ENCODE measurements at places on chromosomes 7 and 10.

GRCh38 chr7:77808517-77808916, 9.9 kb downstream of the PHTF2 start:
- no peak for DNase-seq

- DNase-seq = no peak
Measured at GRCh38 chr7:100649826-100650565, 6.3 kb downstream of the ACTL6B start.

- DNase-seq = no peak
Measured at GRCh38 chr7:128380483-128381106, 19.1 kb upstream of the PRRT4 start.

DNA sequence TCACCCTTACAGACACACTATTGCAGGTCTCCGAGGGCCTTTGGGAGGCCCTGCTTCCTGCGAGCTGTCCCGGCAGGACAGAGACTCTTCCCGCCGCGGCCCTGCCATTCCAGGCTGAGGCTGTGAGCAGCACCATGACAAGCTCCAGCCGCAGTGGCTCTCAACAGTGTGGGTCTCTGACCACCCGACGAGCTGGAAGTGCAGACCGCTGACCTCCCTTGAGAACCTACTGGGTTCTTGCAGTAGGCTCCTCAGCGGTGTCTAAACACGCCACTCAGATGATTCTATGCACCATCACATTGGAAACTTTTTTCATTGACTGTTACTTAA, 303.4 kb downstream of the WDR37 start:
- DNase-seq = no peak

GRCh38 chr7:34207810-34208209, 302.5 kb downstream of the BMPER start:
- DNase-seq = peak; percentile 27

DNA sequence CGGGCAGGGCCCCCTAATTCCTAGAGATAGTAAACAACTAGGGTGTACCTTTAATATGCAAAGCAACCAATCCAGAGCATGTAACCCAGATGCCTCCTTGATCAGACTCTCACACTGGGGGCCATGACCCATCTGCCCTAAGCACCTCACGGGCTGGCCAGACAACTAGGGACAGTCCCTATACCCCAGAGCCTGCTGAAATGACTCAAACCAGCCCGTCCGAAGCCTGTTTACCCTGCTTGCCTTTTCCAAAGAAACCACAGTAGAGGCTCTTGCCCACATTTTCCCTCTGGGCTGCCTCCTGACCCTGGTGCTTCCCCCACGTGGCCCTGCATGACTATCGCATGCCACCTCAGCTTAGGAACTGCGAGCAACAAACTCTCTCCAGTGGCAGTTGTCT, 46.2 kb downstream of the RGS10 start:
- DNase-seq = no peak

- no peak for DNase-seq
Measured at GRCh38 chr10:43822631-43823580, 174.2 kb upstream of the ZNF32 start.

DNA sequence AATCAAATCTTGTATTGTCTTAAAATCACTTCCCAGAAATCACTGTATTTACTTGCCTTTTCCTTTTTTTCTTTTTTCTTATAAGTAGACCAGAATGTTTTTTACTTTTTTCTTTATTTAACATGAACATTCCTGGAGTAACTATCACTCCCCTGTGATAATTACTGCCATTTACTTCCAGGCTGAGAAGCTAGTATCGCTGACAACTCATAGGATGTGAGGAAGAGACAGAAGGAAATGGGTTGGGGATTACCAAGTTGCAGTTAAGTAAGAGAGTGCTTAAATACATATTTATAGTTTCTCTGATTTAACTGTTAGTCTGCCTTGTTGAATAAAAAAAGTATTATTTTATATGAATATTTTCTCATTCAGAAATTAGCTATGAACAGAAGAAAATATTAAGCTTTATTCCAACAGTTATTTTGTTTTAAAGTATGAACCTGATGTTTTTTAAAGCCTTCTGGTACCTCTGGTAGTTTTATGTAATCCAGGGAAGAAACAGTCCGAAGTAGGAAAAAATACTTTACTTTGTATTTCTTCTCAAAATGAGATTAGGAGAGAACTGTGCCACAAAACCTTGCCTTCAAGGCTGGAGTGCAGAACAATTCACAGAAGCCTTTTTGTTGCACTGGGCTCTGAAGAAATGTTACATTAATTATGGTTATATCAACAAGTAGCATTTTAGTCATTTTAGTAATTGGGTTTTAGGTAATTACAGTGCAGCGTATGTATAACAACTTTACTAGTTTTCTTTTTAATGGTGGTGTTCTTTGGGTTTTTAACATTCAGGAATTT, 72.8 kb downstream of the SHOC2 start:
- DNase-seq = peak; percentile 23

DNA sequence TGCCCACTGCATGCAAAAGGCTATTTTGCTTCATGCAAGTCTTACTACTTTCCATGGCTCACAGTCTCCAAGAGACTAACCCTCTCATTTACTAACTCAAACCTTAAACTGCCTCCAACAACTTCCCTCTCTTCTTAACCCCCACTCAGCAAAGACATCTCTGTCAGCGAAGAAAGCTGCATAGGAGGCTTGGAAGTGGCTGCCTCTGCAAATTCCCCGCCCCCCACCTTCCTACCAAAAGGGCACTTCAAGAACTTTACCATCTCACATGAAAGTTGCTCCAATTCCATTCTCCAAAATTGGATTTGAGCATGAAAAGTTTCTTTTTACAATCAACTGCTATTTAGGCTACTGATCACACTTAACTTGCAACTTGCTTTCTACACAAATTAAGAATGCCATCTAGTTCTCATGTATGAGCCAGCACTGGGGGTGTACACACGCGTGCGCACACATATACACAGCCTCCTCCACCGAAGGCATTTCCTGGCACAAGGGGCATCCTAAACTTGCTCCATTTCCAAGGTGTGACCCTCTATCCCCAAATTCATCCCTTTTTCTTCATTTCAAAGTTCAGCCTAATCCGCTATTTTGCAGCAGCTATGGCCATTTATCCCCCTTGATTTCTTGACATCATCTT, 1.8 kb downstream of the CCDC6 start:
- DNase-seq = no peak

DNA sequence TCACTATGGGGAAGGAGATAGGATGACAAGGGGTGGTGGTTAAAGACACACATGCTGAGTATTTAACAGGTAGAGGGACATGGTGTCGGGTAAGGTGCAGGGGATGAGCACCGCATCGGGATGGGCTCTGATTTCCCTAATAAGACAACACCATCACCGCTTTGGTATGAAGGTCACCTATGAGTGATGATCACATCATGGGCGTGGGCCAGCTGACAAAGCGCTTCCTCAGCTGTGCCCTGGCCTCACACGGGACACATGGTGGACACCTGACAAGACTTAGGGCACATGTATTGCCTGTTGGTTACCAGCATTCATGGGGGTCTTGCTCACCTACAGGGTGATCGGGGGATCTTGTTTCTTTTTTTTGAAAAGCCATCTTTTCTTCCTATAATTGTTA, 12.8 kb downstream of the C7orf57 start:
- DNase-seq = no peak

DNA sequence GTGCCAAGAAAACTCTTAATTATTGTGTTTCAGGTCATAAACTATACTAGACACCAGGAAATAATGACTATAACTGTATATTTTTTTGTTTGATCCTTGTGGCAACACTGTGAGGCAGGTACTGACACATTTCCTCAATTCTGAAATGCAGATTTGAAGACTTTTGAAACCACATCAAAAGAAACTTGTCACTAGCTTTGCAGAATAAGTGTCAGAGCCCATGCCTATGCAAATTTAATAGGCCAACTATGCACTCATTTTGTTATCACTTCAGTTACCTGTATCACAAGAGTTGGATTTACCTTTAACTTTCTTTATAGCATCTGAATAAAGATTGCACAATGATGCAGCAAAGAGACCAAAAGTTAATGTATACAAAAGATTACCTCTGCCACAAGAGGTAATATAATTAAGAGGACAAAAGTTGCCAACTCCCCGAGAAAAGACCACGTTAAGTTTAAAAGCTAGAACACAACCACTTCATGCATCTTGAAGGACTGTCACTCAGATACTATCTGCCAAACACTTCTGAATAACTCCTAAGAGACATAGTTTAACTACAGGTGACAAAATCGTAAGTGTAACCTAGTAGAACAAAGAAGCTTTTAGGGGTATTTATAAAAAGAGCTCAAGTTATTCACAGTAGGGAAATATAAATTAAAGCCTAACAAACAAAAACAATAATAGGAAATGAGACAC, 80.5 kb downstream of the ELAPOR2 start:
- no peak for DNase-seq

- no peak for DNase-seq
Measured at GRCh38 chr7:106312099-106312871, 27.5 kb upstream of the NAMPT start.

GRCh38 chr7:2416650-2417049, 13.2 kb downstream of the CHST12 start:
- no peak for DNase-seq

GRCh38 chr7:3673524-3673923, 372.5 kb downstream of the SDK1 start:
- no peak for DNase-seq

DNA sequence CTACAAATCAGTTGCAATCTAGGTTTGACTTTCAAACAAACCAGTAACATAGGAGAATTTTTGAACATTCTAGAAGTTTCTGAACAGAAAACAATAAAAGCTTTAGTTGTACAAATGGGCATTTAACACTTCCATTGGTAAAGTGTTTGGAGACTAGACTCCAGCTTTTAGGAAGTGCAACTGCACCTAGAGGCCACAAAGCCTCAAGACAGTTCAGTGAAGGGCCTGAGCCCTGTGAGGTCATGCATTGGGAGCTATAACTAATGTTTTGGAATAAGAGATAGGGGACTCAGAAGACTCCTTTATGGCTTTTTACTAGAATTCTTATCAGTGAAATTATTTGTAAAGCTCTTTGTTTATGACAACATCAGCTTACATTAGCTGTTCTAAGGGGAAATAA, 3.0 kb upstream of the EPHB6 start:
- no peak for DNase-seq

GRCh38 chr7:2272031-2272430, 30.0 kb downstream of the NUDT1 start:
- no peak for DNase-seq

DNA sequence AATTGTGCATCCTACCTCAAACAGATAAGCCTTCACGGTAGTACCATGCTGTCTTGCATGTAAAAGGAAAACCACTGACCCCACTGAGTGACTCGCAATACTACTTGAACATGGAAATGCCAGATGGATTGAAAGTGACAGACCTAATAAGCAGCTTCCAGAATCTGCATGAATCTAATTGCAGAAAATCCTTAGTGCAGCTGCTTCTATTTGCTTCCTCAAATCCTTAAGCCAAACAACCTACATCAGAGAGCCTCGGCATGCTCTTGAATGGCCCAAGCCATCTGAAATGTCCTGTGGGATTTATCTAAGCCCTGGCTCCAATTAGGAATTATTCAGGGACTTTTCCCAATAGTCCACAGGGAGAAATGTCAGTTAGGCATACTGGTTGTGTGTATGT, 509.5 kb upstream of the CELF2 start:
- no peak for DNase-seq

- no peak for DNase-seq
Measured at GRCh38 chr7:70347463-70348254, 749.4 kb downstream of the AUTS2 start.

GRCh38 chr7:128899392-128899791, 11.1 kb downstream of the KCP start:
- no peak for DNase-seq

DNA sequence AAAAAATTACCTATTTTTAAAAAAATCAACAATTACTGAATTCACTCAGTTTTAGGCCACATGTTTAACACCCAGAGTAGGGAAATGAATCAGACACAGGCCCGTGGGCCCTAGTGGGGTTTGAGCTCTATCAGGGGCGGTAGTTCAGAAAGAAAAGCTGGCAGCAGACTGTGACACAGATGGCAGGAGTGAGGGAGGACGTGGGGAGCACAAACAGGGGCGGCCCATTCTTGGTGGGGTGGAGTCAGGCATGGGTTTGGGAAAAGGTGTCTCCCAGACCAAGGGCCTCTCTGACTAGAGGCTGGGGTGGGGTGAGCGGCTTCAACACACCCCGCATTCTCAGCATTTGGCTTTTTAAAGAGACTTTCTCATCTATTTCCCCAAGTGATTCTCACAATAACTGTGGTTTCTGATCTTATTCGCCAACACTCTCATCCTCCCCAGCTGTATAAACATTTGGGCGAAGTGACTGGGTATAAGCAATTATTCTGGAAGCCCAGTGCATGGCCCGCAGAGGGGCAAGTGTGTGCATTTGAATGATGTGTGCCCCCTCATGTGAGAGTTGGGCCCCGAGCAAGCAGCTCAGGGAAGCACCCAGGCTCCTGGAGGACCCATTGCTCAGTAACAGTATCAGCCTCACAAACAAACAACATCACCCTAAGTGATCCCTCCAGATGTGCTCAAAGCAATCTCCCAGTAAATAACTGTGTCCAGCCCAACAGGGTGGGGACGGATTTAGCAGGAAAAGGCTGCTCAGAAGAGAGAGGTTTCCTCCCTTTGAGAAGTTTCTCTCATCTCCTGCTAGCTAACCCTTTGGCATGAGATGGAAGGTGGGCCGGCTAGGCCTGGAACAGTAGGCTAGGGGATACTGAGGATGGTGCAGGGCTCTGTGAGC, 437.6 kb upstream of the ZMIZ1 start:
- no peak for DNase-seq

DNA sequence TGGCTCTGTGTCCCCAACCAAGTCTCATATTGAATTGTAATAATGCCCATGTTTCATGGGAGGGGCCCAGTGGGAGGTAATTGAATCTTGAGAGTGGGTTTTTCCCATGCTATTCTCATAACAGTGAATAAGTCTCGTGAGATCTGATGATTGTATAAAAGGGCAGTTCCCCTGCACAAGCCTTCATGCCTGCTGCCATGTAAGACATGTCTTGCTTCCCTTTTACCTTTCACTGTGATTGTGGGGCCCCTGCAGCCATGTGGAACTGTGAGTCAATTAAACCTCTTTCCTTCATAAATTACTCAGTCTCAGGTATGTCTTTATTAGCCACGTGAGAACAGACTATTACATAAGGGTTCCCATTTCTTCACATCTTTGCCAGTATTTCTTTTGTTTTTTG, 97.1 kb upstream of the CPXM2 start:
- no peak for DNase-seq

DNA sequence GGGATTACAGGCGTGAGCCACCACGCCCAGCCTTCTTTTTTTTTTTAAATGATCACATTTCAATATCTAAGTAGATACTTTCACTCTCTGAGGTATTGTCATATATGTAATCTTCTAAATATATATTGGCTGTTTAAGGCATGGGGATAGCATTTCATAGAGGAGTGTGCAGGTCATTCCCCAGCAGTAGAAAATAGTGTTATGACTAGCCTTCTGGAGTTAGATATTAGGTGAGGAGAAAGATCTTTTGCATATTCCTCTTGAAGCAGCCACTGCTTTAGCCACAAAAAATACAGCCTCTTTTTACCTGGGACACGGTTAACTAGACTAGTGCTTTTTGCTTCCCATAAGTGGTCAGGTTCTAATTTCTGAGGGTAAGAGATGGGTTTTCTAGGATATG, 28.9 kb downstream of the ADD3 start:
- DNase-seq = no peak

- DNase-seq = no peak
Measured at GRCh38 chr10:76649723-76650127, 987.9 kb downstream of the KCNMA1 start.

All from HCEC 1CT (cell line).